Thoracic aorta endothelial cell (primary cell): ENCODE measurements at places on chromosomes 3 and 15. TPM values are rescaled to one million over a fixed set of nuclear protein-coding genes. Genes with fewer than 3 reads are reported as not detected.

AMIGO3 gene
- 0.14 TPM in 1 of 2 replicates, not detected in the other for total RNA-seq

TIMMDC1 gene
- total RNA-seq = 54.0 and 58.6 TPM in 2 replicates

PRTG gene
- total RNA-seq = 4.4 and 7.0 TPM in 2 replicates

AMT gene
- total RNA-seq = 0.65 and 0.66 TPM in 2 replicates
